NCI-H1417 treated with DMSO at 0.1 percent for 48 hours (cell line): ENCODE measurements at places on chromosomes 5 and 9.

DNA sequence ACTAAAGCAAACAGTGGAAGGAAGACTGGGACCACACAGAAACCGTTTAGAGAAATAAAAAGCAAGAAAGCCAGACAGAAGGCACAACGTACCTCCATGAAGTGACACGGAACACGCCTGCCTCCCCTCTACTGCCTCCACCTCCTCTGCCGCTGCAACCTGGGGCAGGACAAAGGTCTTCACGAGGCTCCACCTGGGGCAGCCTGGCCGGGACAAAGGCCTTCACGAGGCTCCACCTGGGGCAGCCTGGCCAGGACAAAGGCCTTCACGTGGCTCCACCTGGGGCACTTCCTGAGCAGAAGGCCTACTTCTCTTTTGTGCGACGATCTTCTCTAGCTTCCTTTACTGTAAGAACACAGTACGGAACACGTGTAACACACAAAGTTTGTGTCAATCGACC lies 11.7 kb downstream of the QSOX2 start:
- DNase-seq: no peak

DNA sequence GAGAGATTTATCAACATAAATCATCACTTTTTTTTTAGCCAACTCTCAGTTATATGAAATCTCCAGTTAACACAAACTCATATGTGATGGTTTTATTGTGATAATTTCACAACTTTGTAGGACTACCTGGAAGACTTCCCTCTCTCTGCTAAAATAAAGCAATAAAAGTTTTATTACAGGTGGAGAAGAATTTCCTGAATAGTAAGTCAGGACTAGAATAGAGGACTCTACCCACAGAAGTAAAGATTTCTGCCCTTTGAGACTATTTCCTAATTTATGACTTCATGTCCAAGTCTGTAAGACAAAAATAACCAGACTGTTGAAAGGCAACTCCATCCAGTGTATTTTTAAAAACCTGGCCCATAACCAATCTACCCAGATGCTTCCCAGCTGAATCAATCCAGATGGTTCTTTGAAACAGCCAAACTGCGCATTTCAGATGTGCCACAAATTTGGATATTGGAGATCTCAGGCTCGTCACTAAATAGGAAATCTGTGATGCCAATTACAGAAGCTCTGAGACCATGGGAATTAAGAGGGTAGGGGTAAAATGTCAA lies 234.0 kb upstream of the NMUR2 start:
- DNase-seq: no peak

DNA sequence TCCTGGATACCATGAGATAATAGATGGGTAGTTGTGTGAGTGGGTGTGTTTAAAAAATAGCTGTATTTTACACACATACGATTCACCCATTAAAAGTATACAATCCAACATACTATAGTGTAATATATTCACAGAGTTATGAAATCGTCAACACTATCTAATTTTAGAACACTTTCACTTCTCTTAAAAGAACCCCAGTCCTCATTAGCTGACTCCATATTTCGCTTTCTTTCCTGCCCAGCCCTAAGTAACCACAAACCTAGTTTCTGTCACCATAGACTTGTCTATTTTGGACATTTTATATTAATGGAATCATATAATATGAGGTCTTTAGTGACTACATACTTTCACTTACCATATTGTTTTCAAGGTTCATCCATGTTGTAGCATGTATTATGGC lies 63.8 kb upstream of the S1PR3 start:
- DNase-seq: no peak

DNA sequence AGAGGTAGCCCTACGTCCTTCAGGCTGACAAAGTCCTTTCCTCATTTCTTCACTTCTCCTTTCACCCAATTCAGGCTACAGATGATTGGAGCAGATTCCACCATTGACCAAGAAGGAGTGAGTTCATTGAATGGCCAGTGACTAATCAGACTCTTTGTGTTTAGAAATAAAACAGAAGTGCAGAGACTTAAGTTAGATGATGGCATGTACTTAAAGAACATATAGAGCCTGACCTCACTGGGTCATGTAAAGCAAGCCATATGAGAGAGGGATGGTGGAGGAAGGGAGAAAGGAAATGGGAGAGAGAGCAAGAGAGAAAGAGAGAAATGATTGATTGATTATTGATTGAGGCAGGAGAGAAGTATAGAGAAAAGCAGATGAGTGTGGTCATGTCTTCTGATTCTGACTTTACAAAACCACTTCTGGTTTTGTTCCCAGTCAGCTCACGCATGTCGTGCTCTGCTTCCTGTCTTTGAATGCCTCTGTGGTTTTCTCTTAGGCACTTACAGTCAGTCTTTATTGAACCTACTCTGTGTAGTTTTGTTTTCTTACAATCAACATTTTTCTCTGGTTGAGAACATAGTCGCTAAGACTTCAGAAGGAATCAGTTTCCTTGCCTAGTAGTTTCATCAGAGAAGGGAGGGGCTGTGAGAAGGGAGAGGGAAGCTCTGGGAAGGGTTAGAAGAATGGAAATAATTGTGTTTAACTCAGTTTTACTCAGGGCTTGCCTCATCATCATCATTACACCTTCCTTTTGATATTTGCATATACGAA lies 149.2 kb upstream of the KLF9 start:
- no peak for DNase-seq

DNA sequence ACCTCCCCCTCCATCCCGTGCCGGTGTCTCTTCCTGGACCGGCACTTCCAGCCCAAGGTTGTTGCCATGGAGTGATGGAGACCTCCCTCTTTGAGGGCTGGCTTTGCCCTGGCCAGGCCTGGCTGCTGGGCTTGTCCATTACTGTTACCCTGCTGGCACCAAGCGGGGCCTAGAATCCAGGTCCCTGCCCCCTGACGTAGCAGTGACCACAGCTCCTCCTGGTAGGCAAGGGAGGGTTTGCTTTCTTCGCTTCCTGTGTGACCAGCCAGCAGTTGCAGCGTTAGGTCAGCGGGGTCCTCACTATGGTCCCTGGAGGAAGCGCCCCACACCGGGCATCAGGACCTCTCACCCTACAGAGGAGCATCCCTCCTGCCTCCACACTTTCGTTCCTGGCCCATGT lies 146.7 kb upstream of the COL5A1 start:
- no peak for DNase-seq

DNA sequence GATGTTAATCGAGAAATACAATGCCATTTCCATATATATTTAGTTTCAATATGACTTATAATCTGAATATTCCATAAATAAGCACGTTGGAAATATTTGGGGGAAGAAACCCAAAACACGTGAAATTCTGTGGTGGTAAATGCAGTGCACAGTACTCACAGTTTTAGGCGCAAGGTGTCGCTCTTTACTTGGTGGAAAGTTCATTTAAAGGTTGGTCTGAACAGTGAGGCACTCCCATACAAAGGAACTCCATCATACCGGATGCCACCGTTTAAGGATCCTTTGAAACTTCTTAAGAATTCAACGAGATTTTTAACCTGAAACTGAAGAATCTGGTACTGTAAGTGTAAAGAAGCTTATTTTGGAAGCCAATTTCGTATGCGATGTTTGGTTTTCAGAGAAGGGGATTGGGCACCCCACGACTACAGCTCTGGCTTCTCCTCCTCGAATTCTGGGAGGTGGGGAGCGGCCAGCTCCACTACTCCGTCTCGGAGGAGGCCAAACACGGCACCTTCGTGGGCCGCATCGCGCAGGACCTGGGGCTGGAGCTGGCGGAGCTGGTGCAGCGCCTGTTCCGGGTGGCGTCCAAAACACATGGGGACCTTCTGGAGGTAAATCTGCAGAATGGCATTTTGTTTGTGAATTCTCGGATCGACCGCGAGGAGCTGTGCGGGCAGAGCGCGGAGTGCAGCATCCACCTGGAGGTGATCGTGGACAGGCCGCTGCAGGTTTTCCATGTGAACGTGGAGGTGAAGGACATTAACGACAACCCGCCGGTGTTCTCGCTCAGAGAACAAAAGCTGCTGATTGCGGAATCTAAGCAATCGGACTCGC lies at the start of gene PCDHA11:
TSS of gene PCDHA11 (plus strand) at position 237 of the 834 bp plus-strand sequence. CDS start at position 384, 147 bp downstream.
- DNase-seq: no peak

DNA sequence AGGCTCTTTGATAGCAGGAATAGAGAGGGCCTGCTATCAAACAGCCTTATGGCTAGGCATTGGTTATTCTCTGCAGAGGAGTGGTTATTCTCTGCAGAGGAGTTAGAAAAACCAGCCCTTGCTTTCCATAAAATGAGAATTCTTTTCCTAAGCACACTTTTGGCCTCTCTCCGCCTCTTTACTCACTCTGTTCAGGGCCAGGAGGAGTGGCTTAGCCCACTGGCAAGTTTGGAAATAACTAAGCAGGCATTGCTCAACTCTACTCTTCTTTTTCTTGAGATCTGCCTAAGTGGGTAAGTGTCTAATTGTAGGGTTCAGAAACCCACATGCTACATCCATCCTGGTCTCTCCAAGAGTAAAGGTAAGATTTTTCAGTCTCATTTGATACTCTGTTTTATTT lies 341.7 kb downstream of the KIAA0825 start:
- no peak for DNase-seq

DNA sequence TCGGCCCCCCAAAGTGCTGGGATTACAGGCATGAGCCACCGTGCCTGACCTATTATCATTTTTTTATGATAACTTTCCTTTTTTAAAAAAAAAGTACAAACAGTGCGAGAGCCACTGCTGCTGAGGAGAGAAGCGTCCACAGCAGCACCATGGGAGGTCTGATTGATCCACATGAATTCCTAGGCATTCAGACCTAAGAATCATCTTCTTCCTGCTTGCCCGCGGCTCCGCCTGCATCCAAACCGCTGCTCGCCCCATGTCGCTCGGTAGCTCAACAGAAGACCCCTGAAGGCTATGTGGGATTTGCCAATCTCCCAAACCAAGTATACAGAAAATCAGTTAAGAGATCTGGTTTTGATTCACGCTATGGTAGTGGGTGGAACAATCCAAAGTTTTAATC lies 102.0 kb downstream of the GABBR2 start:
- DNase-seq: no peak

GRCh38 chr9:73531658-73532057 lies 380.0 kb downstream of the ANXA1 start:
- no peak for DNase-seq

GRCh38 chr5:25448190-25448621 lies 803.4 kb upstream of the CDH10 start:
- no peak for DNase-seq

DNA sequence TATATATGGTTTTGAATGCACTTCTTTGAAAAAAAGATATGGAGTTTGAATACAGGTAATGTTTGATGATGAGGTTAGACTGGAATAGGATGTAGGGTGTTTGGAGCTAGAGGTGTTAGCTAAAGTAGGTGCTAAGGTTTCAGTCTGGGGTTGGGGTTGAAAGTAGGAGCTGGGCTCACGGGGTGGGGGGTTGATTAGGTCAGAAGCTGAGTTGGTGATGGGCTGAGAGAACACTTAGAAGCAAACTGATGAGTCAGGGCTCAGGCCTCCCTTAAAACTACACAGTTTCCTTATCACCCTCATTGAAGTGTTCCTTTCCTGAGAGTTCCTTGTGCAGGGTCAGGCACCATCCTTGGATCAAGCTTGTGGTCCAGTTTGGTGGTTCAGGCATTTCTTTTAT lies 308.8 kb upstream of the ADAMTS16 start:
- no peak for DNase-seq

- DNase-seq: no peak
Measured at GRCh38 chr5:137129886-137130680, 369.0 kb downstream of the SPOCK1 start.

DNA sequence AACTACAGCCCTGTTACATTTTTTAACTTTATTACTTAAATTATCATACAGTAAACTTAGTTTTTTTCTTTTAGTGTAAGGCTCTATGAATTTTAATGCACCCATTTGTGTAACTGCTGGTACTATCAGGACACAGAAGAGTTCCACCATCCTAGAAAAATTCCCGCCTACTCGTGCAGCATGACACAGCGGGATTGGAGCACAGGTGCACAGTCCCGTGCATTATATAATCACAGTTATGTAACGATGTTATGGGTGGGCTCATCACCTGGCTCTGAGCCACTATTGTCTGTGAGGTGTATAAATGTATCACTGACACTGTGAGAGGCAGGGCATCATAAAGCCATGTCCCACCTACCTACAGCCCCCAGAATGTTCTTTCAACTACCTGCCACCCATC lies 80.7 kb downstream of the DRD1 start:
- no peak for DNase-seq

DNA sequence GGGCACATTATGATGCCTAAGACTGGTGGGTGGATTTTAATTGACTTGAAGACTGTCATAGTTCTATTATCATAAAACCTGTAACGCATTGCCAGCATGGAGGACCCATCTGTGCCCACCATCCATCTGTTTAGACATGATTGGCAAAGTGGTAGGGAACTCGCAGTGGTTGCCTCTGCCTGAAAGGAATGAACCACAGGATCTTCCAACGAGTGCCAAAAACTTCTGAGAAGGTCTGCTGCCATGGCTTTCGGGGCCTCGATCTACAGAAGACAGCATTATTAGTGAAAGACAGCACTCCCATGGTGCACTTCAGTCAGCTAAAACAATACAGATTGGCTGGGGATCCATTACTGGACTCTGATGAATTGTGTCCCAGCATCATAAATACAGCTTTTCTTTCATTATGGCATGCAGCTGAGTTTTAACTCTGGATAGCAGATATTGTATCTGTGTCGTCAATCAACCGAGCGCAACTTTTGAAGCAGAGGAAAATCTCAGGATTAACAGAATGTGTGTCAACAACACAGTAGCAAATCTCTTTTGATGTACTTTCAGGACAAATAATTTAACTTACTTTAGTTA lies 74.3 kb downstream of the ZDHHC21 start:
- no peak for DNase-seq

DNA sequence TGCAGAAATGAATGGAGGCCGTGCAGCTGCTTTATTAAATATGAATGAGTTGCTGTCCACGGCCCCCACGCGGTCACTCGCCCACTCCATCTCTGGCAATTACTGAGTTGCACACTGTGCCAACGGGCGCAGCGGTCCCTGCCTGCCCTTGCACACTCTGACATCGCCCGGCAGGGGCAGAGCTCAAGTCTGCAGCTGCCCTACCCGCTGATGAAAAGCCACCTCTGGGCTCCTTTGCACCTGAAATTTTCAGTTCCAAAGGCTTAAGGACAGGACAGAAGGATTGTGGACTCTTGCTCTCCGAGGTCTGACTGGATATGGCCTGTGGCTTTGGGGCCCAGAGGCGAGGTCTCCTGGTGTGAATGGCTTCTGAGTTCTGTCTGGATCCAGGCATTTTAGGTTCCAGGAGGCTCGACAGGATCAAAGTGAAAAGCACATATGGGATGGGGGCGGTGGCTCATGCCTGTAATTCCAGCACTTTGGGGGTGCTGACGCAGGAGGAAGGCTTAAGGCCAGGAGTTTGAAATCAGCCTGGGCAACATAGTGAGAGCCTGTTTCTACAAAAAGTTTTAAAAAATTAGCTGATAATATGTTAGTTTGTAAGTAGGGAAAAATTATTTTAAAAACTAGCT lies 201.8 kb downstream of the PAX5 start:
- no peak for DNase-seq

DNA sequence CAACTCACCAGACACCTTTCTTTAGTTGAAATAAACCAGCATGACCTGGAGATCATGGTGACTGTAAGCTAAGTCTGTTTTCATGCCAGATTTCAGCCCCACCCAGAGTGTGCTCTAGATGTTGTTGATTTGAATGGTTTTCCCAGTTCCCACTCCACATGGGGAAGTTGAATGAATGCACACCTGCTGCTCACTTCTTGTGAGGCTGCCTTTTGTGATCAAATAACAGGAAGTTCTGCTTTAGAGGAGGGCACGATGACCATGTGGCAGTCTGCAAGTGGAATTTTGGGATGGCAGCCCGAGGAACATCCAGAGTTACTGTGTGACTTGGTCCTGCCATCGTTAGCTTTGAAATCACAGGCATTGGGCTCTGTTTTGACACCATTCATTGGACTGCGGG lies 18.7 kb downstream of the SLC46A2 start:
- no peak for DNase-seq
